ENCODE measurements at places on chromosomes 3 and 15. TPM values are rescaled to one million over a fixed set of nuclear protein-coding genes. Genes with fewer than 3 reads are reported as not detected.

- H3K27me3 ChIP-seq, result no peaks in the 10 kb centered on the region
- no peak overlapping the region for H3K4me3 ChIP-seq
- no peaks in the 10 kb centered on the region for H3K4me1 ChIP-seq
- H3K27ac ChIP-seq, result no peak overlapping the region
Observed at GRCh38 chr3:183629546-183630301, 5.7 kb upstream of the KLHL24 start.

DNA sequence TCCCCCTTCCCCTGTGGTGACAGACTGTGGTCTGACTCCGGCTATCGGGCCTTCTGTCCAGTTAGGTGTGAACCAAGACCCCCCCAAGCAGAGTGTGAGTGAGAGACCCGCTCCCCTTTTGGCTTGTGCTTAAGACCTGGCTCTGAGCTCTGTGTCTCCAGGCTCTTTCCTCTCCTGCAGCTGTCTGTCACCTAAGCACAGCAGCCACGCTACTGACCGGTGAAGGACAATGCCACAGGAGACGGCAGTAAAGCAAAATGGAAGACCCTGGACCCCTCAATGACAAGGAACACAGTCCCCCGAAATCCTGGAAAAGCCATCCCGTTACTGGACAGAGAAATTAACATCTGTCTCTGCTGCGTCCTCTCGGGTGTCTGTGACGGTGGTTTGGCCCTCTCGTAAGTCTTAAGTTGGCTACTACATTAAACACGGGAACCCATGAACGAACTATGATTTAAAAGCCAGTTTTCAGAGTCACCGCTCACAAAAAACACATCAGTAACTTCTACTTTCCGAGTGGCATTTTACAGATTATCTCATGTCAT is 53.7 kb downstream of the CHSY1 start:
- H3K4me3 ChIP-seq, result no peak overlapping the region
- no peaks in the 10 kb centered on the region for H3K27me3 ChIP-seq
- no peak for DNase-seq
- peak overlapping the region; percentile 72 for H3K27ac ChIP-seq
- H3K36me3 ChIP-seq, result no peaks in the 10 kb centered on the region

DNA sequence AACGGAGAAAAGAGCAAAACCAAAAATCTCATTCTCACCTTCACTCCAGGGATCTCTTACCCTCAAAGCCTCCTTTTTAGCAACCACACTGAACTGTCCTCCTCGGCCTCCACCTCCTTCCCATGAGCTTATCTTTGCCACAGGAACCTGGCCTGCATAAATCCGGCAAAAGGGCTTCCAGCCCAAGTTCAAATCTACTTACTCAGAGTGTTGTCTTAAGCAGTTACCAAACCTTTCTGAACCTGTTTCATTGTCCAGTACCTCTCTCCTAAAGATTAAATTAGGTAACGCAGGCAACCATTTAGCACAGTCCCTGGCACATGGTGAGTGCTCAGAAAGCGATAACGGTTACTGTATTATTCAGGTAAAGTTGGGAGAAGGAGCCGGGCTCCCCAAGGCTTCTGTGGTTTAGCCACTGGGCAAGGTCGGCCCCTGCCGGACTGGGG is 777 bp downstream of the CIB1 start:
- H3K27ac ChIP-seq, result peak overlapping the region; percentile 96
- no peak for DNase-seq
- H3K36me3 ChIP-seq, result no peaks in the 10 kb centered on the region
- no peaks in the 10 kb centered on the region for H3K4me1 ChIP-seq

GRCh38 chr3:49427586-49427985 is 1.5 kb downstream of the NICN1 start:
- no peaks in the 10 kb centered on the region for H3K36me3 ChIP-seq
- no peak overlapping the region for H3K27ac ChIP-seq
- no peaks in the 10 kb centered on the region for H3K27me3 ChIP-seq
- DNase-seq, result no peak

GRCh38 chr3:18295171-18295920 is 129.8 kb downstream of the SATB1 start:
- H3K27me3 ChIP-seq, result no peaks in the 10 kb centered on the region
- H3K27ac ChIP-seq, result no peak overlapping the region
- H3K4me3 ChIP-seq, result no peak overlapping the region
- H3K36me3 ChIP-seq, result no peaks in the 10 kb centered on the region

DNA sequence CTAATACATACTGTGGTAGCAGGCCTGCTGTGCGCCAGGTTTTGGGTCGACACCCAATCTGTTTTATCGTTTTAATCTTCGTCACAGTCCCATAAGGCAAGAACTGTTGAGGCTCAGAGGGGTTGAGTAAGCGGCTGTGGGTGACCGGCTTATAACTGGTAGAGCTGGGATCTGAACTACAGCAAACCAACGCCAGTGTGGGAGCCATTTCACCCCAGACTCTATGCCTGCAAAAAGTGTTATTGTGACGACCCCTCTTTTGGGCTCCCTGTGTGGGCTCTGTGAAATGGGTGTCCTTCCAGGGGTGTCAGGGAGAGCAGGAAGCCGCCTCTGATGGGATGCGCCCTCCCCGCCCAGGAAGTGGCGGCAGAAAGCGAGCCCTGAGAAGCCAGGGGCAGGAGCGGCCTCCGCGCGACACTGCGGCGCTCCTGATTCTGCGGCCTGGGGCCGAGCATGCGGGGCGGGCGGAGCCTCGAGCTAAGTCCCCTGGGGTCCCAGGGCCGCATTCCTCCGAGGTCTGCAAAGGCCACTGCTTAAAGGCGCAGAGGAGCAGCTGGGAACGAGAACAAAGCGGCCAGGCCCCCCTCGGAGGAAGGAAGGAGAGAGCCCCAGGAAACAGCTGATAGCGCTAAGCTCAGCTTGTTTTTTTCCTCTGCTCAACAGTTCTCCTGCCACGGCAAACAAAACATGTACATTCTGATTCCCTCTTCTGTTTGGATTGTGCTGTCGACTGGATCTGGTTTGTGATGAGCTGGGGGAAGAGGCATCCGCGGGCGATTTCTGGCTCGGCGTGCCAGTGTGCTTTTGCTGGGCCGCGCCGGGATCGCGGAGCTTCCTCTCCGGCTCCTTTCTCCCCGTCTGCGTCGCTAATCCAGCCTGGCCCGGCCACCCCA is 33.9 kb downstream of the GRK7 start:
- H3K4me1 ChIP-seq, result no peaks in the 10 kb centered on the region
- H3K36me3 ChIP-seq, result no peaks in the 10 kb centered on the region
- peak overlapping the region; percentile 63 for H3K4me3 ChIP-seq
- H3K27ac ChIP-seq, result peak overlapping the region; percentile 78

DNA sequence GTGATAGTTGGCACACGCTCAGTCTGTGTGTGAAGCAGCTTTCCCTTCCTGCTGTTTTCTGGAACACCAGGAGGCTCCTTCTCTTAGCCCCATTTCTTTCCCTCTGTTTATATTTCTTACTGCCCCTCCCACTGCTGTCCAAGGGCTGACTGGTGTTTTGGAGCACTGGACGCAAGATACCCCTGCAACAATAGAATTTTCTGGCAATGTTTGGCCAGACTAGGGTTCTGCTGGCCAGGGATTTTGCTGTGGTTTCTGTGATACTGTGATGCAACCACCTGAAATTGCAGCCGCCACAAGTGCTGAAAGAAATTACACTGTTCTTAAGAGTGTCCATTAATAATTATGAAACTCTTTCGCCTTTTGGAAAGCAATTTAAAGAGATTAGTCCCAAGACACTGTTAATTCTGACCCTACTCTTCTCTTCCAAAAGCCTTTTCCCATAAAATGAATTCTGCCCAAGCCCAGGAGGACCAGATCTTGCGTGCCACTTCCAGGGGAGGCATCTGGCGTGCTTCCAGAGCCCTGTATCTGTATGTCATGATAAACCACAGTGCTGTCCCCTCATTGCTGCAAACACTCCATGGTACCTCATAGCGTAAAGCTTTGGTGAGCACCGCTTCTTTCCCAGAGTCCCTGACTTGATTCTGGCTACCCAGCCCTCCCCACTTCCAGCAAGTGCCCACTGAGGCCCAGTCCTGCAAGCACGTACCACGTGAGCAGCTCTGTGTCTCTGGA is 159.4 kb upstream of the CHRM5 start:
- H3K27ac ChIP-seq, result no peak overlapping the region
- peaks cover 3% of the 10 kb centered on the region for H3K4me1 ChIP-seq
- no peaks in the 10 kb centered on the region for H3K27me3 ChIP-seq
- DNase-seq, result no peak
- no peak overlapping the region for H3K4me3 ChIP-seq

DNA sequence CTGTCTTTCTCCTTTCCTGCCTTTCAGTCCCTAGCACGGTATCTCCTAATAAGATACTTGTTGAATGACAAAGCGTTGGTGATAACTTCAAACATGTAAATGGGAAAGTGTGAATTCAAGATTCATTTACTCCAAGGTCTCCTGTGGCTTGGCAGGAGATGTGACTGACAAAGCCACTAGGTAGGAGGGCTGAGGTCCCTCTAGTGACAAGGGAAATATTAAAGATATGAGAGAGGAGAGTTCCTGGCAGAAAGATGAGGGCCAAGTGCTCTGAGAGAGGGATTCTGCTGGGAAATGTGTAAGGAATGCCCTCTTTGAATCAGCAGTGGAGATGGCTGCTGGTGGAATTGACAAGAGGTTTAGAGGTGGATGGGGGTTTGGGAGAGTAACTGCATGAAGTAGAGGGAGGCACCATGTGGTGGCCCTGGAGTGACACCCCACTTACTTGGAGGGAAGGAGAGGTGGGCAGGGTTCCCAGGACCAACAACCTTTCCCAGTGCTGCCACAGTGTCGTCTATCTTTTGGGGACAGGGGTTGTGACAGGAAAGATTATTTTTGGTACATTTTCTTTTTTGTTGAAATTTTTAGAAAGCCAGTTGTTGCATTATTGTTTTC is 43.0 kb upstream of the SCAANT1 start:
- H3K27ac ChIP-seq, result no peak overlapping the region
- no peak overlapping the region for H3K4me3 ChIP-seq
- H3K27me3 ChIP-seq, result no peaks in the 10 kb centered on the region
- no peaks in the 10 kb centered on the region for H3K36me3 ChIP-seq
- H3K4me1 ChIP-seq, result no peaks in the 10 kb centered on the region

DNA sequence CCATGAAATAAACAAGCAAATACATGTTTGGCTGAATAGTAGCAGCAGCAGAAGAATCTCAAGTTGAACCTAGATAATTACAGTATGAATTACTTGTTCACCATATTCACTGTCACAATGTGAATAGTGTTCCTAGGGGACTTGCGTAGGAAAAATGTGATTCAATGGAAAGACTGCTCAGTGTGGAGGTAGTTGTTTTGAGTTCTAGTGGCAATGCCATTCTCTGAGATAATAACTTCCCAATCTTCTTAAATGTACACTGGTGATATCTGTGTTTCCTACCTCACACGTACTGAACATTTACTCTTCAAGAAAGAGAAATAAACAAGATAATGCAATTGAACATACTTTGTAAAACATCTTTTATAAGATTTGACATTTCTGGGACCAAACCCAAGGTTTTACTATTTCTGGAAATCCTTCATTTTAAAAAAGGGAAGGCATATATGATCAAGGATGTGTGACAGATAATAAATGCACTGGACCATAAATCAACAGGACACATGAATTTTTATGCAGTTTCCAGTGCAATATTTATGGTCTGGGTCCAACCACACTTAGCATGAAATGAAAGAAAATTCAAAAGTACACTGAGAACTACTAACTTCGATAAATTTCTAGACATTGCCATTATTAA is 598.3 kb upstream of the ZNF385D start:
- H3K27me3 ChIP-seq, result no peaks in the 10 kb centered on the region
- H3K4me3 ChIP-seq, result no peak overlapping the region
- H3K27ac ChIP-seq, result no peak overlapping the region
- H3K36me3 ChIP-seq, result no peaks in the 10 kb centered on the region

DNA sequence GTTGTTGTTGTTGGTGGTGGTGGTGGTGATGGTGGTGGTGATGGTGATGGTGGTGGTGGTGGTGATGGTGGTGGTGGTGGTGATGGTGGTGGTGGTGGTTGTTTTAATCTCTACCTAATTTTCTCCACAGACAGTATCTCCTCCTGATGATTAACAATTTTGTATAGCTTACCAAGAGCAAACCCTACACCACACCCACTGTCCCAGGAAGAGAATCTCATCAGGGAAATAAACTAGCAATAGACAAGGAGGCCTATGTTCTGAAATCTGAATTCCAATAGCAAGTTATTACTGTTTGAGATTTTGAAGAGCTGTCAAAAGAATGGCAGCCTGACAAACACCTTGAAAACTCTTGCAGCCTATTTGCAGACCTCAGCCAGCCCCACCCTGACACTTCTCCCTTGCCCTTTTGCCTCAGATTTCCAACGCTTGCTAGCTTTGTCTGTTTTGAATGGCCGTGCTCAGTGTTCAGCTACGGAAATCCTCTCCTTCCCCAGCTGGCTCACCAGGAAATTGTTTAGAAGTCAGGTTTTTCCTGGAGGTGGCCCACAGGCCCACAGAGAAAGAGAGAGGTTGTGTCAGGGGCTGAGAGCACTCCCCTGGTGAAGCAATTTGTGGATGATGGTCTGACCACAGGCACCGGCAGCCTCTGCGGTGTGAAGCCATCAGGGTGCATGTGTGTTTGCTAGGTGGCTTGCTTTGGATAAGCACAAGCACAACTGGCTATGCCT is 101.6 kb downstream of the MAGI1 start:
- H3K27ac ChIP-seq, result peak overlapping the region; percentile 56
- H3K27me3 ChIP-seq, result no peaks in the 10 kb centered on the region

DNA sequence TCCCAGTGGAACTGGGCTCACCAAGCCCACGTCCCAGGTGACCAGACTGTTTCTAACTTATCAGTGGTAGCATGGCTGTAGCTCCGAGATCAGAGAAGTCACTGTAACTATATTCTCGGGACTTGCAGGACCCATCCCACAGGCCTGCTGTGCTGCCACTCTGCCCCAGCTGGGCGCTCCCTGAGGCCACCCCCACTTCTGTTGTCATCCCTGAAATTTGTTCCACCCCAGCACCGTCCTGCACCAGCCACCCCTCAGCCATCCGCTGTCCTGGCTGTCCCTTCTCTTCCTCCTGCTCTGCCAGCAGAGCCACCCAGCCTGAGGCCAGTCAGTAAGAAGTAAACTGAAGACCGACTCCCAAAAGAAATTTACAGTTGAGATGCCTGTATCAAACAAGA is 33.0 kb upstream of the VILL start:
- H3K4me1 ChIP-seq, result no peaks in the 10 kb centered on the region
- H3K4me3 ChIP-seq, result no peak overlapping the region
- no peaks in the 10 kb centered on the region for H3K36me3 ChIP-seq
- no peak overlapping the region for H3K27ac ChIP-seq
- no peaks in the 10 kb centered on the region for H3K27me3 ChIP-seq
- DNase-seq, result no peak

DNA sequence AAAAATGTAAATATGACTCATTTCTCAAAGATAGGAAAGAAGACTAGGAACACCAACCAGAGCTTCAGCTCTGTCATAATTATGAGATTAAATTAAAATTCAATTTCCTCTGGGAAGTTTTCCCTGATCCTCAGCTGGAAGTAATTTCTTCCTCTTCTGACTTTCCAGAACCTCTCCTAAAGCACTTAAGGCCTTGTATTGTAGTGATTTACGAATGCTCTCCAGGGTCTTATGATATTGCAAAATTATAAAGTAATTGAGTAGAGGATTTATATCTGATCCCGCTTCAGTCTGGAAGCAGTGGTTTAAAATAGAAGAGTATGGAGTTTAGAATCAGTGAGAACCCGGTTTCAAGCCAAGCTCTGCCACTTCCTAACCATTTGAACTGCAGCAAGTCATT is 279.8 kb downstream of the ZPLD1 start:
- no peaks in the 10 kb centered on the region for H3K36me3 ChIP-seq
- no peaks in the 10 kb centered on the region for H3K4me1 ChIP-seq
- DNase-seq, result no peak
- H3K4me3 ChIP-seq, result no peak overlapping the region

MAP1A gene
- total RNA-seq, result 8.8 TPM

TMEM44 gene
- total RNA-seq, result 12.8 TPM

ADPRH gene
- 9.8 TPM for total RNA-seq

TBC1D21 gene
- total RNA-seq, result not detected

CAMK1 gene
- 40.0 TPM for total RNA-seq

TM4SF4 gene
- total RNA-seq, result not detected

AADACL2 gene
- total RNA-seq, result not detected

PKM gene
- 476 TPM for total RNA-seq

All from breast epithelium (tissue), 4 donors.